ENCODE measurements at places on chromosomes 16 and 17. TPM values are rescaled to one million over a fixed set of nuclear protein-coding genes. Genes with fewer than 3 reads are reported as not detected.

DNA sequence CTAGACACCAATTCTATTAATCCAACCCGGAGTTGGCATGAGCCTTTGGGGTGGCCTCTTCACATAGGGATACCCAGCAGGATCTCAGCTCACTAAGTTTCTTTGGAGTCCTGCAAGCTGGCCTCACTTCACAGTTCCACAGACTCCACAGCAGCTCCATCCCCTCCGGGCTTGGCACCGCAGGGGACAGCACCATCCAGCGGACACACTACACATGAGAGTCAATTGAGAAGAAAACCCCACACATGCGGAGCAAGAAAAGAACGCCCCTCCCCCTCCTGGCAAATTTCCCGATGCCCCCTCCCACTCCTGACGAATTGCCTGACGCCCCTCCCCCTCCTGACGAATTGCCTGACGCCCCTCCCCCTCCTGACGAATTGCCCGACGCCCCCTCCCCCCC, 31.1 kb downstream of the KLHDC4 start:
- H3K4me1 ChIP-seq: no peaks in the 10 kb centered on the region
- H3K27ac ChIP-seq: no peak overlapping the region
- H3K4me3 ChIP-seq: no peak overlapping the region

ARHGDIG gene
- 5.0 TPM for total RNA-seq

GRCh38 chr16:22380529-22380928, 6.1 kb upstream of the CDR2 start:
- H3K36me3 ChIP-seq: no peaks in the 10 kb centered on the region
- peaks cover 1% of the 10 kb centered on the region for H3K4me1 ChIP-seq
- H3K4me3 ChIP-seq: no peak overlapping the region
- no peaks in the 10 kb centered on the region for H3K27me3 ChIP-seq
- DNase-seq: no peak

- no peak overlapping the region for H3K4me3 ChIP-seq
- peaks cover 7% of the 10 kb centered on the region for H3K4me1 ChIP-seq
- DNase-seq: no peak
- peaks cover 38% of the 10 kb centered on the region for H3K36me3 ChIP-seq
Measured at GRCh38 chr17:78706271-78706915, 75.7 kb downstream of the CYTH1 start.

TSNAXIP1 gene
- total RNA-seq: 1.1 TPM

All from sigmoid colon (tissue), 7 donors.